ENCODE measurements at places on chromosomes 7 and 10.

DNA sequence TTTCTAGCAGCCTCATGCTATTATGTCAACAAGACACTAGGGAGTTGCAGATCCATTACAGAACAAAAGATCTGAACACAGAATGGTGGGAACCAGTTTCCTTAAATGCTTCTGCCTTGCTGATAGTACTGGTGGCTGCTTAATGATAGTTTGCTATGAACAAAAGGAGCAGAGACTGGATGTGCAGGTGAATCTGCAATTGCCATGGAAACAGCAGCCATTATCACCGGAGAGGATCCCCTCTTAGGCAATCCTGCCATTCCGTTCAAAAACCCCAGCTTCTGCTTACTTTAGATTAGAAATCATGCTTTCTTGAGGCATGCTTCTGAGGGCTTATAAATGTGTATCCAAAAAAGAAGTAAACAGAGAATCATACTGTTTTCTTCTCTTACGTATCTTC lies 80.0 kb upstream of the PRKAR2B start:
- no peak for DNase-seq

DNA sequence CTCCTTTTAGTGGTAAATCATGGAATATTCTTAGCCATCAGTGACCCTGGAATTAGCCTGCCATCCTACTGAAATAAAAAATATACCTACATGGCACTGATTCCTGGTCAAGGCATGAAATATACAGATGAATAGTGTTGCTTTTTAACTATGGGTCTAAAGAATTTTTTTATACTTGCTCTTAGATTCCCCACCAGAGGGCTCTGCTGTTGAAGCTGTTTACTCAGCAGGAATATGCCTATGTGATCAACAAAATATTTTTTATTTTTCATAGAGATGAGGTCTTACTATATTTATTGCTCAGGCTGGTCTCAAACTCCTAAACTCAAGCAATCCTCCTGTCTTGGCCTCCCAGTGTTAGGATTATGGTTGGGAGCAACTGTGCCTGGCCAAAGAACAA lies 13.5 kb downstream of the ZC3HC1 start:
- no peak for DNase-seq

DNA sequence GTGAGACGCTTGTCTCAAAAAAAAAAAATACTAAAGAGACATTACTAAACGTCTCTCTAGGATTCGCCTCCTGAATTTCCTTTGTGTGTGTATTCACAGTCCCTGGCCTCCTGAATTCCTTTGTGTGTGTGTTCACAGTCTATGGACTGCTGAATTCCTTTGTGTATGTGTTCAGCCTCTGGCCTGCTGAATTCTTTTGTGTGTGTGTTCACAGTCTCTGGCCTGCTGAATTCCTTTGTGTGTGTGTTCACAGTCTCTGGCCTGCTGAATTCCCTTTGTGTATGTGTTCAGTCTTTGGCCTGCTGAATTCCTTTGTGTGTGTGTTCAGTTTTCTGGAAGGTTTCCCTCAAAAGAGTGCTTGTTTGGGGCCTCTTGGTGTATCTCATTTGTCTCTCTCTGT lies 8.2 kb downstream of the BMS1 start:
- DNase-seq: peak; percentile 62

- DNase-seq: no peak
Measured at GRCh38 chr10:6114805-6115341, 26.0 kb downstream of the RBM17 start.

All from neural progenitor cell (in vitro differentiated cells).